Testis (tissue), 5 donors: ENCODE measurements at places on chromosomes 3 and 15. TPM values are rescaled to one million over a fixed set of nuclear protein-coding genes. Genes with fewer than 3 reads are reported as not detected.

DNA sequence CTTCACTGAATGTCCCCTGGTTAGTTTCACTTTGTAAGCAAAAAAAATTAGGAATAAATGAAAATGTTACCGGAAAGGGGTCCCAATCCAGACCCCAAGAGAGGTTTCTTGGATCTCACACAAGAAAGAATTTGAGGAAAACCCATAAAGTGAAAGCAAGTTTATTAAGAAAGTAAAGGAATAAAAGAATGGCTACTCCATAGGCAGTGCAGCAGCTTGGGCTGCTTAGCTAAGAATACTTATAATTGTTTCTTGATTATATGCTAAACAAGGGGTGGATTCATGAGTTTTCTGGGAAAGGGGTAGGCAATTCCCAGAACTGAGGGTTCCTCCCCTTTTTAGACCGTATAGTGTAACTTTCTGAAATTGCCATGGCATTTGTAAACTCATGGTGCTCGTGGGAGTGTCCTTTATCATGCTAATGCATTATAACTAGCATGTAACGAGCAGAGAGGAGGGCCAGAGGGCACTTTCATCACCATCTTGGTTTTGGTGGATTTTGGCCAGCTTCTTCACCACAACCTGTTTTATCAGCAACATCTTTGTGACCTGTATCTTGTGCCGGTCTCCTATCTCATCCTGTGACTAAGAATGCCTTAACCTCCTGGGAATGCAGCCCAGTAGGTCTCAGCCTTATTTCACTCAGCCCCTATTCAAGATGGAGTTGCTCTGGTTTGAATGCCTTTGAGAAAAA is 41.0 kb upstream of the CMSS1 start:
- no peak for DNase-seq

GRCh38 chr15:35279811-35280210 is 194.7 kb upstream of the NANOGP8 start:
- DNase-seq, result no peak

DNA sequence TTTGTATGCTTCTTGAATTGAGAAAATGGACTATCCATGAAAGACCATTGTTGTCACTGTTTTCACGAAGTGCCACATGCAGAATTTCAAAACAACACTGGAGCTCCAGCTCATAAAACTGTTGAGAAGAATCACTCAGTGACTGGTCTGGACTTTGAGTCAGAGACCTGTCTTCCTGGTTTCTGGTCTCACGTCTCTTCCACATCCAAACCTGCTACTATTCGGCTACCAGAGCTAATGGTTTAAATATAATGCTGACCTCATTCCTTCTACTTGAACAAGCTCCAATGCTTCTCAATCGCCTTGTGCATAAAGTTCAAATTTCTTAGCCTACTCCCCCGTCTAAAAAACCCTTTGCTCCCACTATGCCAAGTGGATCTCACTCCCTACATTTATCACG is 227.9 kb upstream of the NR2F2 start:
- DNase-seq, result no peak

- DNase-seq, result peak; percentile 32
Observed at GRCh38 chr15:77541421-77542181, 91.1 kb downstream of the LINGO1 start.

DNA sequence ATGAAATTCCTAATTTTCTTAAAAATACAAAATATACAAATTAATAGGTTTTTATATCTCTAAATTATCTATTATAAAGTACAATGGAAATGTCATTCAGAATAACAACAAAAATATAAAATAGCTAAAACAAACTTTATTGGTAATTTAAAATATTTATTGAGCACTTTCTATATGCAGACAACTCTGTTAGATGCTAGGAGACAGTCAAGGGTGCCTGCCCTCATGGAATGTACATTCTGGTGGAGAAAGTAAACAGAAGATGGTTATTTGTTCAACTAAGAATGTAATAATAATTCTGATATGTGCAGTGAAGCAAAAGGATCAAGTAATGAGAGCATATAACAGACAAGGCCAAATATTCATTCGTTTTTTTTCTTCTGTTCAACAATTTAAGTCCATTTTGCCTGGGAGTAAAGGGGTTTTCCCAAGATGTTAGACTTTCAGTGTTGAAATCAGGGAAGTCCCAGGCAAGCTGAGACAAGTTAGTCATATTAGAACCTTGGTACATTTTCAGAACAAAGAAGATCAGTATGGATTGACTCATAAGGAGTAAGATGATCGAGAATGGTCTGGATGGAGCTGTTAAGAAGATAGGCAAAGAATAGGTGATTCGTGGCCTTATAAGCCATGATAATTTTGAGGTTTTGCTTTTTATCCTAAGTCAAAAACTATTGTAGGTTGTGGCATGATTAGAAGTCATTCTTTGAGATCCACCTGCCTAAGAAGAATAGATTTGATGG is 150.2 kb upstream of the MLF1 start:
- DNase-seq, result no peak

DNA sequence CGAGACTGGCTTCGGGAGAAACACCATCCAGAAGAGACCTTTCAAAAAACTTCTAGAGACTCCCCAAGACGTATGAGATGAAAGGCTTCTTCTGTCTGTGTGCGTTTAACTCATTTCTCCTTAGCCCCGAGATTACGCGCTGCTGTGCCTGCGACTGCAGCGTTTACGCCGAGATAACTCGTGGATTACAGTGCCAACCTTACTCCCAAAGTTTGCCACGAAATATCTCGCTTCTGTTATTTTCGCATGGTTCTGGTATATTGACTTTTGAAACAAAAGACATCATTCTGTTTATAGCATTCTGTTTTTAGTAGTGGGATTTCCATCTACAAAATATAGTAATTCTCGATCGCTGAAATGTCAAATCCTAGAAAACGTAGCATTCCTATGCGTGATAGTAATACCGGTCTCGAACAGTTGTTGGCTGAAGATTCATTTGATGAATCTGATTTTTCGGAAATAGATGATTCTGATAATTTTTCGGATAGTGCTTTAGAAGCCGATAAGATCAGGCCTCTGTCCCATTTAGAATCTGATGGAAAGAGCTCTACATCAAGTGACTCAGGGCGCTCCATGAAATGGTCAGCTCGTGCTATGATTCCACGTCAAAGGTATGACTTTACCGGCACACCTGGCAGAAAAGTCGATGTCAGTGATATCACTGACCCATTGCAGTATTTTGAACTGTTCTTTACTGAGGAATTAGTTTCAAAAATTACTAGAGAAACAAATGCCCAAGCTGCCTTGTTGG is 467 bp downstream of the PGBD4 start:
- DNase-seq, result no peak

DNA sequence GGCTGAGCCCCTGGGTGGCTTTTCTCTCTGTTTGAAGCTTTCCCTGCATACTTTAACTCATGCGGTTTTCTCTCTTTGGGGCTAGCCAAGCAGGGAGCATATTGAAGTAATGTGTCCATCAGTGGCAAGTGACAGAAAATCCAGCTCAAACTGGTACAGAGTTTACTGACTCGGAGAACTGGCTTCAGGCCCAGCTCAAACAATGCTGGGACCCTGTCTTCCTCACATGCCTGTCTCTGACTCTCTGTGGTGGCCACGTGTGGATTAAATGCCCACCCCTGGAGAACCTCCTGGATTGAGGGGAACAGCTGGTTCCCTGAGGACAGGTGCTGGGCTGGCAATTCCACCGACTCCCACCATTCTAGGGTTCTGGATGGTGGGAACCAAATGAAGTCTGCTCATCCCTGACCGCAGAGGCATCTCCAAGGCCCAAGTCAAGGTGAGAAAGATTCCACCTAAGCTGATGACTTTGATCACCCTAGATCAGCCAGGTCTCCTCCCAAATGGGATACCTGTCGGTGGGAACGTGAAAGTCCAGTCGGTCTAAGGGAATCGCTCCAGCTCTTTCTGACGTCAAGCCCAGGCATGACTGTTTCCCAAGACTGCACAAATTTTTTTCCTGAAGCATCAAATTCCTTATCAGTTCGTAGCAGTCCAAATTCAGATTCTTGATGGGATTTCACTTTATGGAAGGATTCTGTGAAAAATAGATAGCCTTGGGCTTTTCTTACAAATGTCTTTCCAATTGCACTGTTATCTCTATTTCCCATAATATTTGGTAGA is 16.3 kb upstream of the HDAC11 start:
- DNase-seq, result no peak

DNA sequence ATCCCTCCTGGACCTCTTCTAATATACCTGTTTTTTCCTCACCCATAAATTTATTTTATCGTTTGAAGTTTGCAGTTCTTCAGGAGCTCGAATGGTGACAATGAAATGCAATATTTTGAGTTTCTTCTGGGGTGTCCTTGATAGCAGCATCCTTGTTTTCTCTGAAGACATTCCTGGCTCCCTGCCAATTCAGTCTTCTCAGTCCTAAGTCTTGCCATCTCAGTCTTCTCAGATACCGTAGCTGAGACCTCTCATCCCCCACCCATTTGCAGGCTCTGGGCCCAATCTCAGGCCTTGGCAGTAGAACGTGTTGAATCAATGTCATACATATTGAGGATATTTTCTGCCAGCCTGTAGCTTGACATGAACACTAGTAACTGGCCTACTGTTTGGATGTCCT is 140.9 kb downstream of the NECTIN3 start:
- DNase-seq, result no peak

DNA sequence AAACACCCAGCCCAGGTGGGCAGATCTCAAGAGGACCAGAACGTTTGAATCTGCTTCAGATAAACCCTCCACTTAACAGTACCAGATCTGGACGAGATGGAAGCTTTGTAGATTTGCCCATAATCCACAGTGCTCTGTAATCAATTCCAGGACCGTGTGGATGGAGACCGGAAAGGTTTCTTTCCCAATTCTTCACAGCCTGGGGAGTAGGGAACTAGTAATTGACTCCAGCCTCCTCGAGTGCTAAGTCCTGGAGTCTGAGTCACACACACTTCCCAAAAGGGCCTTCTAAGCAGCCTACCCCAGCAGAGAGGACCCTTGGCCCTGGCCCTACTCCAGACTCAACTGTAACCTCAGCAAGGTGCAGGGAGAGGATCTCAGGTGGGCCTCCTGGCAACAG is 56.2 kb upstream of the TSEN2 start:
- no peak for DNase-seq

DNA sequence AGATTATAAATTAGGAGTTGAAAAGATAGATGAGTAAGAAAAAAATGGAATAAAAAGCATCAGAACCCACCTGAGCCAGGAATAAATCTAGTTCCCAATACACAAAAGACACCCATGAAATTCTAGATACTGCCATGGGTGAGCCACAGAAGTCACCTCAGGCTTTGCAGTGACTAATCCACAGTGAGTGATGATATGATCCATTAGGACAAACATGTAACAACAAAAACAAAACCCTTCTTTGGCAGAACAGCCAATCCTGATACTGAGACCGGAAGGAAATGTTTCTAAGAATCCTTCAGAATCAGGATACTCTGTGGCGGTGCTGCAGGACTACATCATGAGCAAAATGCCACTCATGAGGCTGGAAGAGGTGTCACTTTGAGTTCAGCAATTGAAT is 15.0 kb upstream of the MINDY4B start:
- no peak for DNase-seq

GRCh38 chr3:24164967-24165602 is 220.0 kb downstream of the NR1D2 start:
- DNase-seq, result no peak

DNA sequence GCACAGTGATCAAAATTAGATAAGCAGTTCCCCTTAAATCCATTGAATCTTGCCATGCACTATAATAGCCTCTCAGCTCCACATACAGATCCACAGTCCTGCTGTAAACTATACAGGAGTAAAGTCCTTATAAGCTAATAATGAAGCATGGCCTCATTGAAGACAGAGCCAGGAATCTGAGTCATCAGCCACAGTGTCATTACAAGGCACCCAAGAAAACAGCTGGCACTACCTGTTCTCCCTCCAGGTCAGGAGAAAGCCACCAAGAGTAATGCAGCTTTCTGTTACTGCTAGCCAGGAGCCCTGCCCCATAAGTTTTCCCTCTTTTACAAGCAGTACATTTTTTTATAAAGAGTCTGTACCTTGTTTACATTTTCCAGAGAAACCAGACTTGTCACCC is 27.3 kb downstream of the WDR49 start:
- no peak for DNase-seq

- no peak for DNase-seq
Observed at GRCh38 chr15:62452026-62452425, 286.9 kb upstream of the C2CD4B start.

DNA sequence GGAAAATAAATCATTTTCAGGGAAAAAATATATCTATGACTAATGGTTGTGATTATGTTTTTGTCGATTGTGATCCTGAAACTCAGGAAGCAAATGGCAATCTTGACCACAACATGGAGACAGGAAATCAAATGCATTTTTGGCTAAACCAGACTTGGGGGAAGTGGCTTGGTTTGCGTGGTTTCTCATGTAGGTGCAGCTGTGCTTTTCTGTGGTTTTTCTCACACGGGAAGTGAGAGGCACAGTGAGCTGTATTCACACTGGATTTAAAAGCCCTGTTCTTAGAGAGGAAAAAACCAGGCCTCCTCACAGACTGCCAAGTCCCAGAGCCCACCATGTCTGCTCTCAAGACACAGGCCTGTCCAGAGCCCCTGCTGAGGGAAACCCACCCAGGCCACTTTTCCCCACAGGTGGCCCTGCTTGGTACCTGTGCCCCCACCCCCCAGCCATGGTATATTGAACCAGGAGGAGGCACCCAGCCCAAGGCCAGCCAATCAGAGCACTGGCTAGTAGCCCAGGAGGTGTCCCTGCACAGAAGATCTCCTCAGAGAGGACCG is 46.1 kb downstream of the BTD start:
- no peak for DNase-seq

GRCh38 chr3:159229116-159229680 is 427.3 kb downstream of the MFSD1 start:
- no peak for DNase-seq

DNA sequence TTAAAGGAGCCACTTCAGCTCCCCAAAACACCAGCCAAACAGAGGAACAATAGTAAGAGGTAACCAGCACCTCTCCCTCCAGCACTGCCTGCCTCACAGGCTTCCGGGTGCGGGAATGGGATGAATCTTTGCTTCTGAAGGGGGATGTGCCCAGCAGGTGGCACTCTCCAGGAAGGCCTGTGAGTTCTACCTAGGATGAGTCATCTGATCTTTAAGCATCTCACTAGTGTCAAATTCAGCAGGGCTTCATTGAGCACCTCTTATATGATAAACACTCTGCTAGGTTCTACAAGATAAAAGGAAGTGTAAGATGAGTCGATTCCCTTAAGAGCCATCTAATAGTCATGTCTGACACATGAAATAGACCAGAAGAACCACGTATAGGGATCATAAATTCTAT is 237.4 kb upstream of the UMPS start:
- DNase-seq, result peak; percentile 49

Gene HRG
- polyA plus RNA-seq, result 0.16 TPM

Gene ROBO1
- polyA plus RNA-seq, result 42.6 TPM

Gene LAMB2
- 276 TPM for polyA plus RNA-seq

Gene AADAC
- polyA plus RNA-seq, result 0.25 TPM

Gene FBXL22
- polyA plus RNA-seq, result 3.2 TPM

Gene SLC28A2
- polyA plus RNA-seq, result not detected

Gene CLRN1
- polyA plus RNA-seq, result 0.38 TPM

Gene CADM2
- 1.3 TPM for polyA plus RNA-seq

Gene EEF1AKMT4
- polyA plus RNA-seq, result 16.9 TPM

Gene AADACL2
- polyA plus RNA-seq, result 0.36 TPM

Gene FAM43A
- 7.5 TPM for polyA plus RNA-seq

Gene CHRM5
- polyA plus RNA-seq, result 1.3 TPM

Gene ANKRD63
- polyA plus RNA-seq, result not detected

Gene HCLS1
- polyA plus RNA-seq, result 15.6 TPM

Gene GABRR3
- polyA plus RNA-seq, result 0.38 TPM

Gene AGTR1
- polyA plus RNA-seq, result 4.8 TPM
